IPS DF 6.9 (cell line): ENCODE measurements at places on chromosomes 16 and 17.

- DNase-seq: no peak
These were observed 35.0 kb upstream of the HSBP1 start for GRCh38 chr16:83772806-83773205.

GRCh38 chr16:28291651-28292626, at the start of gene SBK1:
Gene SBK1 (plus strand): TSS chr16:28292525. CDS start chr16:28317392, 24,867 bp downstream.
- DNase-seq: no peak

GRCh38 chr16:30715750-30716445, 16.9 kb downstream of the SRCAP start:
- DNase-seq: no peak

GRCh38 chr16:62253966-62254365, 217.7 kb upstream of the CDH8 start:
- no peak for DNase-seq
